Vagina (tissue), 2 donors: ENCODE measurements at places on chromosomes 2 and 18.

DNA sequence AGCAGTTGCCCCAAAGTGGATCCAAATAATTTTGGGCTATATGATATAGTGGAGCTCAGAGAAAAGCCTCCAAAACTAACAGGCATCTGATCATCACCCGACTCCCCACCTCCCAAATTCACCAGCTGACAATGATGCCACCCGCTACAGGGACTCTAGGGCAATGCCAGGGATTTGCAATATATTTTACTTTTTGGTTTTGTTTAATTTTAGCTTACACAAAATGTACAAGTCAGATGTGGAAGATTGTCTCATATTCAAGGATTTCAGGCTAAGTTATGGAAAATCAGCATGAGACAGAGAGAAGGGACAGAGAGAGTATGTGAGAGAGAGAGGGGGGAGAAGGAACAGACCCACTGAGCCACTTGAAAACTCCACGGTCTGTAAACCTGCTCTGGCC is 187.4 kb downstream of the TMEM247 start:
- no peak for DNase-seq

- DNase-seq, result no peak
Observed at GRCh38 chr2:8633735-8634313, 48.0 kb upstream of the ID2 start.

- DNase-seq, result no peak
Observed at GRCh38 chr2:184030245-184030644, 568.1 kb upstream of the ZNF804A start.

GRCh38 chr2:190343089-190343535 is 277 bp upstream of the INPP1 start:
- no peak for DNase-seq

DNA sequence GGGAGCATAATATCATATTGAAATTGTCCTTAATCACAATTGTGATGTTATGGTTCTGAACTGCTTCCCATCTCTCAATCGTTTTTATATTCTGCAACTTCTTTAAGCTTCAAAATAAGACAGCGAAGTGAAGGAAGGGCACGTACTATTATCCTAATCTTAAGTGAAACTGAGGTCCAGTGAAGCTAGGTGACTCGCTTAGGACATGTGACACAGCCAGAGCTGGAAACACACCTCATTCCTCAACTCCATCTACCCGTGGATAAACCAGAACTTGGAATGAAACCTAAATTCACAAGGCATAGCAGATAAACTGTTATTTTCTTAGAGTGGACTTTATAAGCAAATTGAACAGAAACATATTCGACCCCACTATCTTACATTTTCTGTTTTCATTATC is 191.2 kb upstream of the PXDN start:
- DNase-seq, result no peak

DNA sequence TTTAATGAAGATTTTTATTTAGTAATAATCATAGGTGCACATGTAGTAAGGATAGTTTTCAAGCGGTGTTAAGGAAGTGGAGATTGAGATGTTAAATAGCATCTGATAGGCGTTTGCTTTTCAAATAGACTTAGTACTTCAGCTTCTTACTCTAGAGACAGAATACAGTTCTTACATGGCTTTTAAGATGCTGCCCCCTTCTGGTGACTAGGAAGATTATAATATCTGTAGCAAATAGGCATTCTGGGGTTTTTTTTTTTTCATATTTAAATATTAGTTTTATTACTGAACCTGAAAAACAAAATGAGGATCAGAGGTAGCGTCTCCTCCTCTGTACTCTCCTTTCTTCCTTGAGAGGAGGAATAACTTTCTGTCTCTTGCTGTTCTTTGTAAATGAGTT is 100.2 kb downstream of the AGAP1 start:
- no peak for DNase-seq
